SK-MEL-5 (cell line): ENCODE measurements at places on chromosomes 11 and 22. TPM values are rescaled to one million over a fixed set of nuclear protein-coding genes. Genes with fewer than 3 reads are reported as not detected.

Gene MUC15
- total RNA-seq = 0.32 and 0.45 TPM in 2 replicates

Gene BANF1
- 30.0 and 34.6 TPM in 2 replicates for total RNA-seq

Gene OR8D1
- not detected in 2 replicates for total RNA-seq

Gene APOL1
- total RNA-seq = 1.5 and 2.6 TPM in 2 replicates

Gene IFITM10
- 0.11 TPM in 1 of 2 replicates, not detected in the other for total RNA-seq

Gene FXYD2
- total RNA-seq = not detected in 2 replicates

Gene OR4C12
- not detected in 2 replicates for total RNA-seq

Gene TRIM29
- total RNA-seq = not detected in 2 replicates

Gene RASSF7
- total RNA-seq = 7.8 and 8.0 TPM in 2 replicates

Gene RIBC2
- 2.0 and 3.9 TPM in 2 replicates for total RNA-seq

Gene CASP1
- 16.9 and 20.7 TPM in 2 replicates for total RNA-seq

Gene MMP12
- not detected in 2 replicates for total RNA-seq

Gene TEX12
- total RNA-seq = 0.43 and 0.48 TPM in 2 replicates

GRCh38 chr11:71198141-71198822, 54.1 kb downstream of the SHANK2 start:
- DNase-seq = no peak

DNA sequence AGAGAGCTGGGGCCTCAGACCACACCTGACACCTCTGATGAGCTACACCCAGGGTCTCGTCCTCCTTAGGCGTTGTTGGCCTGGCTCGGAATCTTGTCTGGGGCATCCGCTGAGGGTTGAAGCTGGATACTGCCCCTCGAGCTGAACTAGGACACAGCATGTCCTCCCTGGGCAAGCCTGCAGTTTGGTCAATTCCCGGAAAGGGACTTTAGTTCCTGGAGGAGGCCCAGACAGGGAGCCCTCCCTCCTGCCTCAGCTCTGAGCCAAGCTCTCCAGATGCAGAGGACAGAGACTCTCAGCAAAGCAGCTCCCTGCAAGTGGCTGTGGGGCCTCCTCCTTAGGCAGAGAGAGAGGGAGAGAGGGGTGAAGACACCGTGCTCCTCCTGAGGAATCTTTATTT, 4.9 kb downstream of the APOL3 start:
- DNase-seq = no peak

DNA sequence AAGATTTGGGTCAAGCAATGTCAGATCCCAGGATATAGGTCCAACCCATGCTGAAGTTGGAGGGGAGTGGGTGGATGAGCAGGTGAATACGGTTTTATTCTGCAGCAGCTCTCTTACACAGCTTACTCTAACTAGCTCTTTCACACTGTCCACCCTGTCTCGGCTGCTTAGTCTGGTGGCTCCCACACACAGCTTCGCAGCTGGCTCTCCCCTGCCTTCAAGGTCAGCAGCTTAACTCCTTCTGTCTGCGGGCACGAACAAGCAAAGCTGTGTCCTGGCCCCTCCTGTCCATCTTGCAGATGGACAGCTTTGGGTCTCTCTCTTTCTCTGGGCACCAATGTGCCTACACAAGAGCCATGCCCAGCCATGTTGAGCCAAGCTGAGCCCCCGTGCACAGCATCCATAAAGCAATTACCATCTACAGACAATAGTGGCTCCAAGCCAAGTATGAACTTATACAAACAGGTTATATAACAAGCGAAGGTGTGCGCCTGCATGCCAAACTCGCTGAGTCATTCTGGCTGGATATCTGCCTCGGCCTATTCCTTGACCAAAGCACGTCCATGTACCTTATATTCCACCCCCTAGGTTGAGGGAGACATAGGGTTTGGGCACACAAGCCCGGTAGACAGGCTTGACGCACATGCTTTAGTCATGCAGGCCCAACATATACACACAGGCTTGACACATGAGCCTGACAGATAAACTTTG, 1307.8 kb upstream of the RAG2 start:
- DNase-seq = no peak

- peak; percentile 73 for DNase-seq
Observed at GRCh38 chr11:90434858-90435257, 212.0 kb upstream of the CHORDC1 start.

- DNase-seq = peak; percentile 70
Observed at GRCh38 chr11:114762408-114762807, 84.1 kb downstream of the NXPE2 start.

GRCh38 chr11:255176-255575, 18.4 kb downstream of the PSMD13 start:
- DNase-seq = no peak

DNA sequence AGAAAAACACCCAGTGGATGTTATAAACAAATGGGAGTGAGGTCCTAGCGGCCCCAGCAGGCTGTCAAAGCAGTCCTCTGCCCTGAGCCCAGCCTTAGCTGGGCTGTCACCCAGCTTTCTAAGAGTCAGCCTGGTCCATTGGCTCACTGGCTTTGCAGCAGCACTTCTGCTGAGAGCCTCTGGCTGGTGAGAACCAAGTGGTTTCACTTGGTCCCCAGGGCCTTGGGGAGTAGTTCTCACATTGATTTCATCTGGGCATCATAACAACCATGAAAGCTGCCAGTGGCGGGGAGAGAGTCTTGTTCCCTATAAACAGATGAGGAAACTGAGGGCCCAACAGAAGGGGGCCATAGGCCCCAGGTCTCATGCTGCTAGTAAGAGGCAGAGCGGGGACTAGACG, 11.4 kb downstream of the SEC14L6 start:
- DNase-seq = no peak

DNA sequence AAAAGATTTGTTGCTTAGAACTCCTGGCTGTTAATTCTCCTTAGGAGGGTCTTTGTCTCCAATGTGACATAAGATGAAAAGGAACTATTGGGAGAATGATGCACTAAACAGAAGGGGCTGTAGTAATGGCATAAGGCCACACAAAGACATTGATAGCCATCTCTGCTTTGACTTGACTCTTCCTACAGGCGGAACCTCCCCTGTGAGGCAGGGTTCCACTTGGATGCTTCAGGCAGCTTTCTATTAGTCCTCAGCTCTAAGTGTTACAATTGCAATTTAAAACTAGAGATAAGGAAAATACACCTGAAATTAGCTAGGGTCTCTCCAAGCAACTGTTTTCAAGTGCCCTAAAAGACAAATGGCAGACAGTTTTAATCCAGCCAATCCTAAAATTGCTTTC, 391.6 kb upstream of the CCDC90B start:
- DNase-seq = no peak

GRCh38 chr11:128587415-128587814, at the start of gene ETS1:
Gene ETS1, minus strand, starts transcription at chr11:128587558. Its CDS starts 14,428 bp downstream, at chr11:128573130.
- DNase-seq = peak; percentile 26

DNA sequence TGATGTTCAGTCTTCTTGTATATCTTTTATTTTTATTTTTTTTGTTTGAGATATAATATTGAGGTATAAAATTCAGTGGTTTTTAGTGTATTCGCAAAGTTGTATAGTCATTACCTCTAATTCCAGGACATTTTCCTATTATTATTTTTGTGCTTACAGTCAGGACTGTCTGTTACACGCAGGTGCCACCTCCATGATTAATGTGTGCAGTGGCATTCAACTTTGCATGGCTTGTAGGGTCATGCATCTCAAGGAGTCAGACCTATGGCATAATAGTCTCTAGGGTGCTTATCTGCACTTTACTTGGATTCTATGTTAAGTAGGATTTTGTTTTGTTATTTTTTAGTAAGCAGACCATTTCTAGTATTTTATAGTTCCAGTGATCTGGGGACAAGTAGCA, 1.0 kb downstream of the CTR9 start:
- DNase-seq = no peak

DNA sequence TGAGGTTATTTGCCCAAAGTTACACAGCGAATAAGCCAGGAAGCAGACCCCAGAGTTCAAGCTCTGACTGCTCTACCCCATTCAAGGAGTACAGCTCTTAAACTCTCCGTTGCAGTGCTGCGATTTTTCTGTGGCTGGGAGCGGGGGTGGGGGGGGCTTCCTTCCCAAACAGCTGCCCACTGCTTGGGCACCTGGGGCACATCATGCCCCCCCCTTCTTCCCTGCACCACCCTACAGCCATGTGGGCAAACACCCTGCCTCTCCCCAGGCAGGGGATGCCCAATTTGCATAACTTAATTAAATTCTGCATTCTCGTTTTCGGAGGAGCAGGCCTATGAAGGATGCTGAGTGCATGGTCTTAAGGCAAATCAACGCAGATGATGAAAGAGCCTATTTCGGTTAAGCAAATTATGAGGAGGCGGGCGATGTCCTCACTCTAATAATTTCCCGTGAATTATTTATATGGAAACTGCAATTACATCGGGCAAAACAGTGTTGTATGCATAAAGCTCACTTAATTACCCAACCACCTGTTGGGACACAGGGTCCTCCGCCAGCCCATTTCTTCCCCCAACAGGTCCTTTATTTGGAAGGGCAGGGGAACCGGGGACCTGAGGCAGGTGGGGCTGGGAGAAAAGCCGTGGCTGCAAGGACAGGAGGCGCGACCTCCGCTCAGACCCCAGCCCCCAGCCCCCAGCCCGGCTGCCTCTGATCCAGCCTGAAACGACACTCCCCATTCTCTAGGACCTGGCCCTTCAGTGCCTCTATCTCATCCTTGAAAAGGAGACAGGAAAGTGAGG, 610.5 kb downstream of the BUD13 start:
- DNase-seq = no peak

DNA sequence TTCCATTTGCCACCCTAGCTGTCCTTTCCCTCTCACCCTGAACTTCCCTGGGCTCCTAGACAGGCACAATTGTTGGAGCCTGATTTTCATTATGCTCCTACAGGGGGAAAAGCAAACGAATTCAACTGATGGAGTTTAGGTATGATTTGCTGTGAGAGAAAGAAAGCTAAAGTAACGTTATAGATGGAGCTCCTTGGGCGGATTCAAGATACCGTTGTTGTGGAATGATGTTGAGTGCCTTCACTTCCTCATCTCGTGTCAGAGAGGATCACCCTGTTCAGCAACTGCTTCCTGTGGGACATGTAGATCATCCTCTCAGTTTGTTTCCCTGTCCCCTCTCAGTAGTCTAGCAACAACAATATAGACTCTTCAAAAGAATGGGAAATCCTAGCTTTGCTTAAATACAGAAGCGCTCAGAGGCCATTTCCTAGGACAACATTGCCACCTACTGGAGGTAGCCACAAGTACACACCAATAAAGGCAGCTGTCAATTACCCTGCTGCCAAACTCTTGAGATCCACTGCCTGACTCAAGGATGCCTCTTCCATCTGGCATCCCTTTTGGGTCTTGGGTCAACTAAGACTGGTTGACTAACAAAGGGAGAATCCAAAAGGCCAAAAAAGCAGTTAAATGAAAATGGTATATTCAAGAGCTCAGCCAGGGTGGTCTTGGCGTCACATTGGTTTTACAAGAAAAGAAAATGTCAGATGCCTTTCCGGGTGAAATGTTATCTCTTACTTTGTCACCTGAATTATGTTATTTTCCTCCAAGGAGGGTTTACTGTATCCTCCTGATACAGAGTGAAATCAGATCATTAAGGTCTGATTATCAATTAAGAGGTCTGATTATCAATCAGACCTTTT, 13.5 kb upstream of the DTX4 start:
- peak; percentile 69 for DNase-seq

DNA sequence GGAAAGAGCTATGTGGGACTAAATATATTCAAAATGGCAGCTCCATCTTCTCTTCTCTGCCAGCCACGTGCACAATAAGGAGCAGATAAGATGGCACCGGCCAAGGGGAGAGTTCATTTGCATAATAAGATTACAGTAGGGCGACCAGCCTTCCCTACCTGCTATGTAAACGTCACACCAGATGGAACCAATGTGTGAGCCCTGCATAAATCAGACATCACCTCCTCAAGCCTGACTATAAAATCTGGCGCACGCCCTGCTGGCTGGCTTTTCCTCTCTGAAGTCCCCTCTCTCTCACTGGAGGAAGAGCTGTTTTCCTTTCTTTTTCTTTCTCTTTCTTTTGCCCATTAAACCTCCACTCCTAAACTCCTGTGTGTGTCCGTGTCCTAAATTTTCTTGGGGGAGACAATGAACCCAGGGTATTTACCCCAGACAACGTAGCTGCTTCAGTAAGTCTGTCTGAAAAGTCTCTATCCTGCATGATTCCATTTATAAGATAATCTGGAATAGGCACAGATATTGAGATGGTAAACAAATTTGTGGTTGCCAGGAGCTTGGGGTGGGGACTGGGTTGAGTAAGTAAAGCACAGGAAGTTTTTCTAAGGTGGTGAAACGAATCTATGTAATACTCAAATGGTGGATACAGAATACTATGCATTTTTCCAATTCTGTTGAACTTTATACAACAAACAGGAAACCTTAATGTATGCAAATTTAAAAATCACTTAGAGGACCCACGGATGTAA, 670.0 kb upstream of the KIRREL3 start:
- no peak for DNase-seq

- peak; percentile 91 for DNase-seq
Observed at GRCh38 chr22:31148953-31149627, 8.8 kb upstream of the PLA2G3 start.

DNA sequence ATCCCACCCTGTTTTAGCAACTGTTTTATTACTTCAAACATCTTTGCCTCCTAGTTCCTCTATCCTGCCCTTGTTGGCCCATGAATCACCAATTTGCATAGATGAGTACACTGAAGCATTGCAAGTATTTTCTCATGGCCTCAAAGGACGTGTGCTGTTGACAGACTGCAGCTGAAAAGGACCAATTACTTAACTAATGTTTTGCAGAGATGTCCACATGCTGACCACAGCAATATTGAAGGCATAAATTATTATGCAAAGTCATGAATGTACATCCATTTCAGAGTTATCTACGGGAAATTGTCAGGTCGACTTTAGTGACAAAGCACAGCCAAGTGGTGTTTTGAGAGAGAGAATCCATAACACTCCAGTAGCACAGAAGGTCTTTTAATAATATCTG, 64.8 kb downstream of the CADM1 start:
- peak; percentile 5 for DNase-seq

- no peak for DNase-seq
Observed at GRCh38 chr22:20810645-20811044, 36.7 kb downstream of the SERPIND1 start.

- no peak for DNase-seq
Observed at GRCh38 chr11:111260811-111261210, 15.3 kb downstream of the POU2AF2 start.

DNA sequence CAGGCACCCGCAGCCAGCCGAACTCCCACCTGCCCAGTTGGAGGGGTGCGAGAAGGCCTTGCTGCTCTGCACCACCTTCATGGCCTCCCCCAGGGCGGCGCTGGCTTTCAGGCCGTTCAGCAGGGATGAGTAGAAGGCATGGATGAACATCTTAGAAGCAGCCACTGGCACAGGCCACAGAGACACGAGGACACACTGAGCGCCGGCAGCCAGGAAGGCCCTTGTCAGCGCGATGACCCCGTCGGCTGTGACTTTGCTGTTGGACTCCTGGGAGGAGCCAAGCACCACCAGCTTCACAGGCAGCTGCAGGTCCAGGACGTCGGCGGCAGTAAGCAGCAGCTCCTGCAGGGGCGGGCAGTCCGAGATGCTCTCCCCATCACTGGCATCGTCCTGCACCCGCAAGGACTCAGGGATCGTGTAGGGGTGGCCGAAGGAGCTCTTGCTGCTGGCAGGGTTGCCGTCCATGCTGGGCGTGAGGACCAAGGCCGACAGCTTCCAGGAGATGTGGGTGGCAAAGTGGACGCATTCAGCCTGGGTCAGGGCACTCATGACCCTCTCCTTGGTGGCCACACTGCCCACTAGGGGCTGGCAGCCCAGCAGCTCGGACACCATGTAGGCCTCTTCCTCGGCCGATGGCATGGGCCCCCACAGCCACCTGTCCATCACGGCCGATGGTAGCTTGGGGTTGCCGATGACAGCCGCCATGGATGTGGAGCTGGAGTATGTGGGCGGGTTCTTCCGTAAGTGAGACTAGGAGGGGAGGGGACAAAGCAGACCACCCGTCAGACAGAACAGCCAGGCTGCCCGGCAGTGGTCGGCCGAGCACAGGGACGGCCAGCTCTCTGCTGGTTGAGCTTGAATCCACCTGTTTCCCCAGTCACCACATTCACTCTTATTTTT, 79.7 kb upstream of the PITPNB start:
- DNase-seq = no peak

- no peak for DNase-seq
Observed at GRCh38 chr11:14826600-14826999, 65.4 kb downstream of the CYP2R1 start.
